CD4-positive, alpha-beta T cell treated with Interleukin-15 for 4 hours (primary cell): ENCODE measurements at places on chromosomes 11 and 22.

GRCh38 chr11:131979364-131979763, 608.9 kb downstream of the NTM start:
- no peak for DNase-seq

DNA sequence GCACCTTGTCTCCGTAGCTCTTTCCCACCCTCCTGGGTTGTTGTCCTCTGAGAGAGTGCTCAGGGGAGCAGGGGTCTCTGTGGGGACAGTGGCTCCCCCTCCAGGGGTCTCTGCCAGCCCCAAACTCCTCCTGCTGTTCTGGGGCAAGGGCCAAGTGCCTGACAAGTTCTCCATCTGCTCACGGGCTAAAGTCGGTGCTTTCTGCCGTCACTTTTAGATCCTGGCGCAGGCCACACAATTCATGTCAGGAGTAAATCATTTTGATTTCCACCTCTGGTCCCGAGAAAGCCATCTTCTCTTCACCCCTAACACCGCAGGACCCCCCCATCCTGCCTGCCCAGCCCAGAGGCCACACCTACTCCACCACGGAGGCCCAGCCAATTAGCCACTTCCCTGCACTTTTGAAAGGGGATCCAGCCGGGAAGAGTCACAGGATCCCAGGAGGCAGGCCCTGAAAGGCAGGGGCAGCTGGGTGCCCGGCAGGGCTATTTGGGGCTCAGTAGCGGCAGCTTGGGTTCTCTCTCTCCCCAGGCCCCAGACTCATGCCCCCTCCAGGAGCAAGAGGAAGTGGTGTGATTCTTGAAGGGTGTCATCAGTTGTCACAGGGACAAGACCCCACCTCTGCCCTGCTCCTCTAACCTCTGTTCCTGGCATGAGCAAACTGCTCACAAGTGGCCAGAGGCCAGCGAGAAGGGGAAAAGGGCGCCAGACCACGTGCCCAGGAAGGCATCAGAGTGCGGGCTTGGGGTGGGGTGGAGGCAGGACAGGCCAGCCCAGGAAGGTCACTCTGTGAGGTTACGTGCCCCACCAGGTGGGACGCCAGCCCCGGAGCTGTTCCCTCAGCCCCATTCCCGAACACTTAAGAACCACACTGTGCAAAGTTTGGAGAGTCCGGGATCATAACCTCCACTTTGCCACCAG, 1.3 kb downstream of the MACROD1 start:
- no peak for DNase-seq

GRCh38 chr11:57434640-57435546, 8.0 kb upstream of the SLC43A3 start:
- no peak for DNase-seq

GRCh38 chr22:37510091-37510490, 9.1 kb downstream of the CARD10 start:
- DNase-seq: no peak

- no peak for DNase-seq
These were observed 19.6 kb downstream of the GDPD5 start for GRCh38 chr11:75505916-75506692.

DNA sequence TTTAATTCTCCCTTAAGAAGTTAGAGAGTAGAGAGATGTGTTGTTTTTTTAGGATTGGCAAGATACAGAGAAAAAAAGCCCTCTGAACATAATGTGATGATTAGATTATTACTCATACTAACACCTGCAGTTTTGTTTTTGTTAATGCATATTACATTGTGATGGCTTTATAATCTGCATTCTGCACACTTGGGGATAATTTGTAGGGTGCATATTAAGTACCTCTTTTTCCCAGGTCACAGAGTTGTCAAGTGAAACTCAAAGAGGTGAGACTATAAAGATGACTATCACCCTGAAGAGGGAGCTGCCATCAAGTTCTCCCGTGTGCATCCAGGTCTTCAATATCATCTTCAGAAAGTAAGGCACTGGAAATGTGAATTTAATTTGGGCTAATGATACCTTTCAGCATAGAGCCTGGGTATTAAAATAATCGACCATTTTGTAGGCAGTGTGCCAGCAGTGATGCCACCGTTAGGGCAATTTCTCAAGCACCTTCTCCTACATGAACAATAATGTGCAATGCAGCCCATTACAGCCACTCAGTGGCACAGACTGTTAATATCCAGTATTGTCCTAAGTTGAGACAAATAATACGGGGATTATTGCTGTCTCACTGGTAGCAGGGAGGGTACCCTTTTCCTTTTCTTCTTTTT, 16.2 kb downstream of the PIWIL4 start:
- DNase-seq: no peak

DNA sequence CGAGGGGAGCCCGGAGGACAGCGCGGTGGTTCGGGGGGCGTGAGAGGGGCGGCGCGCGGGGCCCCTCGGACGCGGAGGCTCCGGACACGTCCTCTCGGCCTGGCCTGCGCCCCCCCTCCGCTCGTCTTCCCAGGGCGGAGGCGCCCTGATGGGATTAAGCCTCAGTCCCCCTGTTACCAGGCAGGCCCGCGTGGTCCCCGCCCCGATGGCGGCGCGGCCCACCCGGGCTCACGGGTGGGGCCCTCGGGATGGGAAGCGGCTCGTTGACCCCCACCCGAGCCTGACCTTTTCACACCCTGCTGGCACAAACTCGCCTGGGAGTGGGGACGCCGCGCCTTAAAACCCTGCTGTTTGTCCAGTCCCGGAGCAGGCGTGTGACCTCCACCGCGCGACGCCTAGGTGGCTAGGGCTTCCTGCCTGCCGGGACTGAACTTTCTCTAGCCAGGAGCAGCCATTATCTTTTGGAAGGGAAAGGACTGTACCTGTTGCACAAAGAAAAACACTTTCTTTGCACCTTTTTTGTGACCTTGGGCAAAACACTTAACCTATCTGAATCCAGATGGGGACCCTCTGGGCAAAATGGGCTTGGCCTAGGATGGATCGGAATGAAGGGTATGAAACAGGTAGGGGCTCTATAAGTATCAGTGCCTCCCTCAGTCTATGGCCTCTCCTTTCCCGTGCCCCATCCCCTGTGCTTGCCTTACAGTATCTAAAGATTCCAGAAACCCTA, 1.0 kb downstream of the KIAA1671 start:
- no peak for DNase-seq

- DNase-seq: peak; percentile 23
These were observed 1.1 kb downstream of the EED start for GRCh38 chr11:86245369-86246292.

DNA sequence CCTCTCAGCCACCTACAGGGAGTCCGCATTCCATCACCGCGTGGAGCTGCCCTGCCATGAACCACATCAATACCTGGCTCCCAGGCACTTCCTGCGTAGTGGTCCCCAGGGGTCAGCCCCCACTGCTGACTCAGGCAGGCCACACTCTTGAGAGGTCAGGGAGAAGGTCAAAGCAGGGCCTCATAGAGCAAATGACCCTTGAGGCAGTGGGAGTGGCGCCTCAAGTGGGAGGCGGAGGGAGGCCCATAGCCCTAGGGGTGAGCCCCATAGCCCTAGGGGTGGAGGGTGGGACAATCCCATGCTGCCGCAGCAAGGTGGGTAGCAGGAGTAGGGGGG, 5.0 kb downstream of the PRDX5 start:
- no peak for DNase-seq
